Stimulated activated CD4-positive, alpha-beta T cell treated with anti-CD3 and anti-CD28 coated beads, Interleukin-4, amount 100 ng/mL, for 1 hour (primary cell): ENCODE measurements at places on chromosomes 2 and 18.

DNA sequence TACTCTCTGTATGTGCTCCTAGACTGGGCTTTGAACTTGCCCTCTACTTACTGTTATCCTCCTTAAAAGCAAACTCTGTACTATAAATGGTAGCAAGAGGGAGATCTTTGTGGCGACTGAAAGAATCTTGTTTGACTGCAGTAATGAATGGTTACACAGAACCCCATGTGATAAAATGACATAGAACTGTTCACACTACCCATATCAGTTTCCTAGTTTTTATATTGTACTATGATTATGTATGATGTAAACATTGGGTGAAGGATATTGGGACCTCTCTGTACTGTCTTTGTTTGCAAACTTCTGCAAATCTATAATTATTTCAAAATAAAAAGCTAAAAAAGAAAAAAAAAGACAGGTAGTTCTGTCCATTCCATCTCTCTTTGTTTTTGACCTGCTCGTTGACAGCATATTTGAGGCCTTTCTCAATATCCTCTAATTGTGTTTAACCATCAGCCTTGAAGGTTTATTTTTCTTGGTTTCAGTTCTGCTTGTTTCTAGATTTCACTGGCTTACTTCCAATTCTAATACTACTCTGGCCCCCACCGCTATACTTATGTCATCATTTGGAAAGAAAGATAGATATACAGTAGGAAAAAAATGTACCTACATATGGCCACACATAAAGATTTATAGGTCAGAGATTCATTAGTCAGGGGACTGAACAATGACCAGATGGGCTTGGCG, 79.2 kb upstream of the MYO3B start:
- no peak for DNase-seq

DNA sequence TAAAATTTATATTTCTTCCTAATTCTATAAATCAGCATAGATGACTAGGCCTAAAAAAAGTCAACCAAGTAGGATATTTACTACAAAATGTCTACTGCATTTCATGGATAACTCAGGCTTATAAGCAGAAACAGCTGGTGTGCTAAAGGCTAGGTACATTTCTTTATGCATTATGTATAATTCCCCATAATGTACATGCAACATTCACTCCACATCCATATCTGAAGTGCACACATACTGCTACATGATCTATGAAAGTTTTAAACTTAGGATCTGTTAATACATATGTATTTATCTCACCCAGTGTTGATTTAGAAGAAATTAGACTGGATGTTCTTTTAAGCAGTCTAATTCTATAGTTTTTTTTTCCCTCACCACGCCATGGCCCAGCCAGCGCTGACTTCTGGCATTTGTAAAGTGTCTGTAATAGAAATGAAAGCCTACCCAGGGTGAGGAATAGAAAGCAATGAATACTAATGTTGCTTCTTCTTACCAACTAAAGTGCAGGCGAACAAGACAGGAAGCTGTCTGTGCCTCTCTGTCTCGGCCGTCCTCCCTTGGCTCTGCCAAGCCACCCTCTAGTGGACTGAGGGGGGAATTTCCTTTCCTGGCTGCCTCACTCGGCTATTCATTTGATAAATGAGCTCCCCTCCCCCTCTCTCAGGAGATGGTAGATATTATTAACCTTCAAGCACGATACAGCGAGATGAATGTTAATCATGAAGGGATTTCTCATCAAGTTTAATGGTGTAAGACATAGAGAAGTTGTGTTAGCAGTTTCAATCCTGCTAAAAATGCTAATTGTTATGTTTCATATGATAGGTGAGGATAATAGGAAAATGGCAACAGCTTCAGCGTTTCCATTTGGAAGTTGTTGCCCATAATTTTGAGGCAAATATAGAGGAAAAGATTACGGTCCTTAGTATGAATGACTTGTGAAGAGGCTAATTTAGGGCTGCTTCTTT, 384.5 kb downstream of the MTX2 start:
- no peak for DNase-seq

- no peak for DNase-seq
These were observed 115.6 kb downstream of the PPP1R1C start for GRCh38 chr2:182101263-182101662.

GRCh38 chr2:113232740-113233139, 46.0 kb downstream of the PAX8 start:
- DNase-seq = no peak

- no peak for DNase-seq
These were observed 91.7 kb upstream of the TGIF1 start for GRCh38 chr18:3358310-3358709.

DNA sequence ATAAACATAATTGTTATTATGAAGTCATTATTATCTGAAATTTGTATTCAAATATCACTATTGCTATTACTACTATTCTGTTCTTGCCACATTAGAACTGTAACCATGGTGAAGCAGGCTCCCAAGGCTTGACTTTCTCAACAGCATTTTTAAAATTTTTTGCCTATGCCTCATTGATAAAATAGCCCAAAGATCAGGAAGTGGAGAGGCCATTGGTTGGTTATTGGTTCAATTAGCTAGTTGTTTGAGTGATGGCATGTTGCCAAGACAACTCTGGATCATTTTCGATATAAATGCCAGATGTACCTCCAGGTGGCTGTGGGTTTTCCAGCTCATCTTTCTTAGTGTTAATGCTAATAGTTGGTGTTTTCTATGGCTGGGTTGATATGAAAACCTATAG, 513.5 kb downstream of the TRIB2 start:
- DNase-seq = no peak

GRCh38 chr2:223238301-223238700, 186.3 kb downstream of the KCNE4 start:
- no peak for DNase-seq

DNA sequence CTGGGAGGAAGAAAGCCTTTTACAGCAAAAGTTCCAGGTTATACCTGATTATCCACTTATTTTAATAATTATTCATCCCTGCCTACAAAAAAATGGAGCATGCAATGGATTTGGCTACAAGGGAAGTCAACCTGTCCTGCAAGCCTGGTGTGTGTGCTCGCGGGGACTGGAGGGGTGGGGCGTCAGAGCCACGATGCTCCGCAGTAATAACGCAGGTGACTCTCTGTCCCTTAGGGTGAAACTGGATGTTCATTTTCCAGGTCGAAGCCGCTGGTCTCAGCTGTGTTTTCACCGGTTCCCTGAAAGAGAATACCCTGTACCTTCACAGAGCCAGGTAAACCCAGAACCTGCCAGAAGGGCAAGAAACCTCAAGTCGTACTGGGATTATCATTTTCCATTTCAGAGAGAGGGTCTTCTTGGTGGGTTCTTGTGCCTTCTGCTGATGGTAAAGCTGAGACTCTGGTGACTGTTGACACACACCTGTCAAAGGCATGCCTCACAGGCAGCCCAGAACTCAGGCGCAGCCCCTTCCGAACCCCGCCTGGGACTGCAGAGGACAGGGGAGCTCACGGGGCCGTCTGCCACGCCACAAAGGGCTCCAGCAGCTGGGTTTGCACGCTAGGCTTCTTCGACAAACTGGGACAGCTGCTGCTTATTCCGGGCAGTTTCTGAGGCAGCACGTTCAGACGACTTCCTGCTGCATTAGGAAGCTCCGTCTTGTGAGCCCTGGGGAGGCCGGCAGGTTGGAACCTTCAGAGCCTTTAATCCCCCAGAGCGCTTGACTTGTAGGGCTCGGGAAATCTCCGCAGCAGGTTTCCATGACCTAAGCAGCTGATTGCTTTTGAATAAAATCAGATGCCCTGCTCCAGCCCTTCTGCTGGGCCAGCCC, 58.6 kb downstream of the KCNG2 start:
- DNase-seq = no peak

- no peak for DNase-seq
These were observed 219.6 kb downstream of the LTBP1 start for GRCh38 chr2:33166287-33166881.

GRCh38 chr18:73719611-73720010, 428.0 kb downstream of the FBXO15 start:
- DNase-seq = no peak

DNA sequence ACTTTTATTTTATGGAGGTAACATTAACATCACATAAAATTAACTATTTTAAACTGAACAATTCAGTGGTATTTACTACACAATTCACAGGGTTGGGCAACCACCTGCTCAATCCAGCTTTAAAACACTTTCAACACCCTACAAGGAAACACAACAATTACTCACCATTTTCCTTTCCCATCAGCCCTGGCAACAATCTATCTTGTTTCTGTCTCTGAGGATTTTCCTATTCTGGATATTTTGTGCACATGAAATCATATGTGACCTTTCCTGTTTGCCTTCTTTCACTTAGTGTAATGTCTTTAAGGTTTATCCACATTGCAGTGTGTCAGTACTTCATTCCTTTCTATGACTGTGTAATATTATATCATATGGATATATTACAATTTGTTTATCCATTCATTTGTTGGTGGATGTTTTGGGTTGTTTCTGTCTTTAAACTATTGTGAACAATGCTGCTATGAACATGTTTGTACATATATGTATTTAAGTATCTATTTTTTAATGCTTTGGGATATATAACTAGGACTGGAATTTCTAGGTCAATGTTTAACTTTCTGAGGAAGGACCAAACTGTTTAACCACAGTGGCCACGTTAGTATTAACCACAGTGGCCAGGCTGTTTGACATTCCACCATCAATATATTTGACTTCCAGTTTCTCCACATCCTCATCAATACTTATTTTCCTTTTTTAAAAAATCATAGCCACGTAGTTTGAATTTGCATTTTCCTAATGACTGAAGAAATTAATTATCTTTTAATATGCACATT, 72.4 kb upstream of the KIF5C start:
- no peak for DNase-seq

GRCh38 chr2:126696644-126697520, 40.9 kb downstream of the GYPC start:
- DNase-seq = no peak

DNA sequence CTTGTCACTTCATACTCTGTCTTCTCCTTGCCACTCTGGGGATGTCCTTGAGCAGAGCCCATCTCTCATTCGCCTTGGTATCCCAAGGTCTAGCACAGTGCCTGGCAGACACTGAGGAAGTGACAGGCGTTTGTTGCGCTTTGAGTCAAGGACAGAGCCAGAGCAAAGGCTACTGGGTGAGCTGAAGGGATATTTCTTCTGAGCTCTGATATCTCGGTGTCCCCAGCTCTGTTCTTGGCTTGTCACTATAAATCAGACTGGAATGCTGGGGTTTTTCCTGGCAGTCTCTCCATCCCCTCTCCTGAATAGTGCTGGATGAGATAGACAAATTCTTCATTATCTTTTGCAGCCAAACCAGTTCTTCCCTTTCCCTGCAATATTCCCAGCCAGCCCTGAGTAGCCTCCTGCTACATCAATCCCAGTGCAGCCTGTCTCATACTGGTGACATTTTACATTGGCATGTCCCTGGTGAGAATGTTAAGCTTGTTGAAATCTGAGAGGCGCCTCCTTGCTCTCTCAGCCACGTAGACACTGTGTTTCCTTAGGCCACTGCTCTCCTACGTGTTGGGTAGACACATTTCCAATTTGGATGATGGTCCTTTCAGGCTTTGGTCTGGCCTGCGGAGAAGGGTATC, 61.7 kb downstream of the CTIF start:
- no peak for DNase-seq

GRCh38 chr2:18005411-18005810, 126.9 kb downstream of the KCNS3 start:
- DNase-seq = no peak

DNA sequence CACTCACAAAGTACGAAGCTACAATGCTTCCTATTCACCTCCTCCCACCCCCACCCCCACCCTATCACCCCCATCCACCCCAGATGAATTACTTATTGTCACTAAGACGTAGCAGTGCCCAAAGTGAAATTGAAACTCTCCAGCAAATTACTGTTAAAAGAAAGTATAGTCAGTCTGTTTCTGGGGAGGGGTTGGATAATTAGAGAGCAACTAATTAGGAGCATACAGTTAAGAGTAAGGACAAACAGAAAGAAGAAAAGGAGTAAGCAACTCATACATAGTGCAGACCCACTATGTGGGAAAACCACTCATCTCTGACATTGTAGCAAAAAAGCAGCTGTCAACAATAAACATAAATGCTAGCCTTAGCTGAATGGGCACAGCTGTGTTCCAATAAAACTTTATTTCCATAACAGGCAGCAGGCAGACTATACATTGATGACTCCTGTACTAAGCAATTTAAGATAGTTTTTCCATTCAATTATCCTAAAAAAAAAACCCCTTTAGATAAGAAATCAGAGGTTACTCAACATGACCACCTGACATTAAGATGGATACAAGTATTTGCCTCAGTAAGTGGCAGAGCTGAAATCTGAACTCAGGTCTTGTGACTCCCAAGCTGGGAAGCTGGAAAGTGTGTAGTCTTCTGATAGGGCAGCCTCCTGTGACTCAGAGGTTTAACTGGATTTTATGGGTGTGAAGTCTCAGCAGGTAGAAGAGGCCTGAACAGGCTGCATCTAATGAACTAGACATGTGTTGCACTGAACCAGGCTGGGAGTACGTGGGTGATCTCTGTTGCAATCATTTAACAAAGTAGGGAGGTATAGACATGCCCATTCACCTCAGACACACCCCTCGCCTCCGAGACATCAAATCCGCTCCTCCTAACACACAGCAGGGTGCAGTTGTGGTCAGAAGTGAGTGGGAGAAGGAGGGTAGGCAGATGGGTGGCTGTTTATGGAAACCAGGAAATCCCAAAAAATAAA, 171.8 kb upstream of the KLF7 start:
- no peak for DNase-seq

DNA sequence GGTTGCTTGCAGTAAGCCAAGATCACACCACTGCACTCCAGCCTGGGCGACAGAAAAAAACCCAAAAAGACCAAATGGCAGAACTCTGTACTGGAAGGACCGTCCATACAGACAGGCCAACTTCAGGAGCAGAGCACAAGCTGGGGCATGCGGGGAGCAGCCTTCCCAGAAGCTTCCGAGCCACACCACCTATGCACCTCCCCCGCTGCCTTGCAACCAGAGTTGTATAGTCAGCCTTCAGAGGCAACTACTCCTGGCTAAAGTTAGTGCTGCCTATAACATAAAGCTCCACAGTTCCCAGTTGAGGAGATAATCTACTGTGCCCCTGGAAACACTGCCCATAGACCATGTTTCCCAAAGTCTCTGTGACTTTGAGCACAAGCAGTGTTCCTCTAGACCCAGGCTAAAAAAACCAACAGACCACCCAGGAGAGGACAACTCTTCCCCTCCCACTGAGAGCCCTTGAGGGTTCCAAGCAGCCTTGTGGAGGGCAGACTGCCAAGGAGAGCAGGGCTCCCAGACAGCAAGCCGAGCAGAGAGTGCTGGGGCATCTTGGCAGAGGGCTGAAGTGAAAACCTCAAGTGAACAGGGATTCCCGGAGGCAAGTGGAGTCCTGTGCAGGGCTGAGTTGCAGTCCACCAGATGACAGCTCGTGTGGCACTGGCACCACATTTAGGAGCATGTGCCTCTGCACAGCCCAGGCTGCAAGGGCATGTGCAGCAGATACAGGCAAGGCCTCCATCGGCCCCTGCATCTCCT, 6.8 kb downstream of the SFT2D3 start:
- DNase-seq = no peak

- no peak for DNase-seq
These were observed 70.9 kb downstream of the CHRNA1 start for GRCh38 chr2:174693344-174693743.
